Type B pancreatic cell (in vitro differentiated cells): ENCODE measurements at places on chromosomes 11 and 22.
A peak's percentile ranks its signal among the peaks of the same experiment; 100 is the strongest.

DNA sequence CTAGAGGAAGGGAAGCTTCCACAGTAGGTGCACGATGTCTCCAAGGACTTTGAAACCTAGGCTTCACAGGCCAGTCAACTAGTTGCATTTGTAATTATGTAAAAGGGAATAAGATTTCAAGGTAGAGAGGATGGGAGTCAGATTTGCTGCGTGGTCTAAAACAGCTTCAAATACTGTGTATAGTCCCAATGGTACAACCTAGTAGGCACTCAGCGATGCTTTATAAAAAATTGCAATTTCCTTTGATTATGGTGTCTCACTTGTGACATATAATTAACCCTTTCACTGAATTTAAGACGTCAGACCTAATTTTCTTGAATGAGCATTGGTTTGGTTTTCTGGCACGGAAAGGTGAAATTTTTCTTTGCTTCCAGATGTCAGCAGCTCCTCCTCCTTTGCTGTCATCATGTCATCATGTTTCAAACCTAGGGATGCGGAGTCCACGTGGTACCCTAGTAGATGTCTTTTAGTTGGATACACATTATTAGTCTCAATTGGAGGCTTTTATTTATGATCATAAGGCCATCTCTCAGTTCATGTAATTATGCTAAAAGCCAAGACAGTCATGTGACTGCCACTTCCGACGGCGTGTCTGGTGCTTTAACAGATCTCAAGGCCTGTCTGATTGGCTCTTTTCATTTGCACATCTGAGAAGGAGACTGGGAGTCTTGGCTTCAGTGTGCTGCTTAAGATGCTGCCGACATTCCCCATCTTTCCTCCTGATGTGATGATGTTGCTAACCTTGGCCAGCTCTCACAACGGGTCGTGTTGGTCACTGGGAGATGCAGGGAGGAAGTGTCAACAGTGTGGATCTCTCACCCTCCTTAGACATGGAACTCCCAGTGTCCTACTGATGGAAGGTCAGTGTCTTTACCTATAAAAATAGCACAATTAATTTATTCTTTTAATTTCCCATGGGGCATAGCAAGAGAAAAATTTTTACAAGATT is 134.0 kb downstream of the HIPK3 start:
- no peak for DNase-seq

DNA sequence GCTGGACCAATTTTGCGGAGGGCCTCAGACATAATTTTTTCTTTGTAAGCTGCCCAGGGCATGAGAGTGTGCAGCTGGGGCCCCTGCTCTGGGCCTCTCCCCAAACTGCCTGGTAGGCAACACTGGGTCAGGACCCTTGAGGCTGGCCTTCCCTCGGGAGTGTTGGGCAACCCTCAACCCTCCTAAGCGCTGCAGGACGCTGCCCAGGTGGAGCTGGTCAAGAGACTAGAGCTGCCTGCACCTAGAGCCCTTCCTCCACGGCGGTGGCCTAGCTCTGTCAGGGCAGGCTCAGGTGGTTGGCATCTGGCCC is 505 bp upstream of the TMEM132A start:
- no peak for DNase-seq

- no peak for DNase-seq
Measured at GRCh38 chr11:9037963-9038362, 34.2 kb upstream of the NRIP3 start.

- no peak for DNase-seq
Measured at GRCh38 chr11:4887591-4887990, 5.9 kb downstream of the OR51T1 start.

DNA sequence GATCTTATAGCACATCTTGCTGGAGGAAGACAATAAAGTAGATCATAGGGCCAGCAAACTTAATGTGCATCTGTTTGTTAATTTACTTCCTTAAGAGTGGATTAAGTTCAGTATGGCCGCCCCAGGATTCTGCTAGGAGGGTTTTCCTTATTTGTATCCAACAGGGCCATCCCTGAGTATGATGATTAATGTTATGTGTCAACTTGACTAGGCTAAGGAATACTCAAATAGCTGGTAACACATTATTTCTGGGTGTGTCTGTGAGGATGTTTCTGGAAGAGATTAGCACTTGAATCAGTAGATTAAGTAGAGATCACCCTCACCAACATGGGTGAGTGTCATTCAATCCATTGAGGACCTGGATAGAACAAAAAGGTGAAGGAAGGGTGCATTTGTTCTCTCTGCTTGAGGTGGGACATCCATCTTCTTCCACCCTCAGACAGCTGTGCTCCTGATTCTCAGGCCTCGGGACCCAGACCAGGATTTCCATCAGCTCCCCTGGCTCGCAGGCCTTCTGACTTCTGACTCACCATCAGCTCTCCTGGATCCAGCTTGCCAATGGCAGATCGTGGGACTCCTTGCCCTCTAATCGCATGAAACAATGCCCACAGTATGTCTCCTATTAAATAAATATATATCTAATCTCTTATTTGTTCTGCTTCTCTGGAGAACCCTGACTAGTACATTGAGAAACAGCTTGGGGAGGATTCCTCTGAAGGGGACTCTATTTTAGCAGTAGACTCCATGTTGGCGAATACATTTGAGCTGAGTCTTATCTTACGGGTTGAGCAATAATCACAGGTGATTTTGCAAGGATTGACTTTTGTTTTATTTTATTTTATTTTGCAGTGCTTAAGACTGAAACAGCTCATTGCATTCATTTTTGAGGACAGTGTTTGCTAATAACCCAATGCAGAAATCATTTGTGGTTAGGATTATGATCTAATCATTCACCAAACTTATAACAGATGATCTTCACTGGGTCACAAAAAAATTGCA is 9.0 kb upstream of the ZBTB44 start:
- DNase-seq = no peak

- no peak for DNase-seq
Measured at GRCh38 chr11:34731603-34732002, 110.7 kb downstream of the EHF start.

- DNase-seq = peak; percentile 91
Measured at GRCh38 chr11:118956094-118956846, at the start of gene UPK2. Gene UPK2 (plus strand): TSS chr11:118956298. CDS start chr11:118956351, 53 bp downstream.

GRCh38 chr22:41939981-41940831 is 6.7 kb downstream of the CENPM start:
- no peak for DNase-seq

- DNase-seq = no peak
Measured at GRCh38 chr11:9176136-9176535, 84.7 kb upstream of the SCUBE2 start.

DNA sequence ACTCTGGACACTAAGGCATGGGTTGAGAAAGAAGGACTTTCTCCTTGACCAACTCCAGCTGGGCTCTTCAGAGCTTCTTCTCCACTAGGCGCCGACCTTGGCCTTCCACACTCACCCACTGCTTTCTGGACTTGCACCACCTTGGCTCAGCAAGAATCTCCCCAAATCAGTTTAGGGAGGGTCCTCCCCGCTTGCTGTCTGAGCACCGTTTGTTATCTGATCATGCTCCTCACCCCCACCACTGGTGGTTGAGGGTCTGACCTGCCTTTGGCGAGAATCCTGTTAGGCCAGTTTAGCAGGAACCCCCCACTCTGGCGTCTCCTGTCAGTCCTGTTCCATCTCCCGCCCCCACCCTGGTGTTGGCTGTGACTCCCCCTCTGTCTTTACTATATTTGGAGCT is 10.4 kb downstream of the APOL2 start:
- no peak for DNase-seq

GRCh38 chr11:24298146-24298545 is 198.7 kb upstream of the LUZP2 start:
- DNase-seq = no peak

GRCh38 chr11:112156956-112157766 is 6.7 kb downstream of the IL18 start:
- DNase-seq = no peak

DNA sequence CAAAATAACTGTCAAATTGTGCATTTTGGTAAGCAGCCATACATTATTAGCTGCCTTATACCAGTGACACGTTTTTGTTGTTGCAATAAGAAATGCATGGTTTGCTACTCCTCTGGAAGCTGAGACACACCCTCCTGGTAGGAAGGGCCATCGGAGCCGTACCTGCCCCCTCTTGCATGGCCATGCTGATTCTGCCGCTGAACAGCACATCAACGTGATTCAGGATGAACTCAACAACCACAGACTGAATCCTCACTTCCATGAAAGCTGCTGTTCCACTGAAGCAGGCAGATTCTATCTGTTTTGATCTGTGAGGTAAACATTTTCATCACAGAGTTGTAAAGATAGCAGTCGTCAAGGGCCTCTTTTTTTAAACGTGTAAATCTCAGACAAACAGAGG is 38.6 kb upstream of the TP53AIP1 start:
- no peak for DNase-seq

DNA sequence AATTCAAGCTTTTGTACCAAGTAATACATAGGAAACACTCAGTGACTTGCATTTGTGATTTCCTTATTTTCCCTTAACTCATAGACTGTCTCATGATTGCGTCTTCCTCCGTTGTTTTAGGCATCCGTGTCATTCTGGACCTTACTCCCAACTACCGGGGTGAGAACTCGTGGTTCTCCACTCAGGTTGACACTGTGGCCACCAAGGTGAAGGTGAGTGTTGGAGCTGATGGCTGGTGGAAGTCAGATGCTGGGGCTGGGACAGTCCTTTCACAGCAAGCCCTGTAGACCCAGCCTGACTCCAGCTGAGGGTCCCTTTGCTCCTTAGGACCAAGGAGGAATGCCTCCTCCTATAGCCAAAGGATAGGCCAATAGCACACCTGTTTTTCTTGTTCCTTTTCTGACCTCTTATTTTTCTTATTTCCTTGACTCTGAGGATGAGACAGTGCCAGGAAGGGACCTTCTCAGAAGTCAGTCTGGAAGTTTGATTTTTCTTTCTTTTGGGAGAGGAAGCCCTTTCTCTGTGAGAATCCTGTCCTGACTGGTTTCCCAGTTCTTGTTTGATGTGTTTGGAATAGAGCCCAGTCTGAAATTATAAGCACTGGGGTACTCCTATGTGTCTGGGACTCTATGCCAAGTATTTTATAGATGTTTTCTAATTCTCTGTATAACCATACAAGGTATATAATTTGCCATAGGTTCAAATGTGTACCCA is 2.2 kb downstream of the SLC3A2 start:
- no peak for DNase-seq

- DNase-seq = no peak
Measured at GRCh38 chr11:68541991-68542390, 81.4 kb downstream of the PPP6R3 start.

- peak; percentile 40 for DNase-seq
Measured at GRCh38 chr22:48885919-48886305, 941.8 kb downstream of the BRD1 start.

GRCh38 chr22:26781596-26781995 is 124.2 kb downstream of the MIAT start:
- no peak for DNase-seq

DNA sequence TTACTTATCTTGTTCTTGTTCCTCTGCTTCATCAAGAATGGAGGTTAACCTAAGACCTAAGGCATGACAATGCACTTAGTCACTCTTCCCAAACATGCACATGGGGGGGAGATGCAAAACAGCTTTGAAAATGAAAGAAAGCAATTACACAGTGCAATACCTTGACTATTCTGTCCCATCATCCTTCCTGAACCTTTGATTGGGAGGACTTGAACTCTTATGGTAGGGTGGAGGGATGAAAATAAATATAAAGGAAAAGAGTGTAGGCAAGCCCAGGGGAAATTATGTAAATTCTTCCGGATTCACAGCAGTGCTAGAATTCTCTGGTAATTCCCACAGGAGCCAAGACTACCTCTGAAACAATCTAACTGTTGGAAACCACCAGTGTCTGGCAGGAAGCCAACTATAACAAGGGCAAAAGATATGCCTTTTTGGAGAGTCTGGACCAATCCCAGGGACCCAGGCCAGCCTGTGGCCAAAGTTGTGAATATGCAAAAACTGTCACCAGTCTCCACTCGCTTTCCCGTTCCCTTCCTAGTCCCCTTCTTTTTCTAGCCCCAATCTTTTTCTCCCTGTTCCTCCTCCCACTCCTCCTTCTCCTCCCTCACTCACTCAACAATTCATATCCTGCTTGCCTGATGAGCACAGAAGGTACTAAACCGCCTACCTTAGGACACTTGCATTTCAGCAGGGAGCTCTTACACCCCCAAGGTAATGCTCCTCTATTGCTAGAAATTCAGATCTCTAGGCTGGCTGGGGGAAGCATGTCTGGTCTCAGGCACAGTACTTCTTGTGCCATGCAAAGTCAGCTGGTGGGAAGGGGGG is 2.5 kb upstream of the RCN1 start:
- DNase-seq = no peak

GRCh38 chr11:127625402-127625801 is 624.8 kb upstream of the KIRREL3 start:
- no peak for DNase-seq

DNA sequence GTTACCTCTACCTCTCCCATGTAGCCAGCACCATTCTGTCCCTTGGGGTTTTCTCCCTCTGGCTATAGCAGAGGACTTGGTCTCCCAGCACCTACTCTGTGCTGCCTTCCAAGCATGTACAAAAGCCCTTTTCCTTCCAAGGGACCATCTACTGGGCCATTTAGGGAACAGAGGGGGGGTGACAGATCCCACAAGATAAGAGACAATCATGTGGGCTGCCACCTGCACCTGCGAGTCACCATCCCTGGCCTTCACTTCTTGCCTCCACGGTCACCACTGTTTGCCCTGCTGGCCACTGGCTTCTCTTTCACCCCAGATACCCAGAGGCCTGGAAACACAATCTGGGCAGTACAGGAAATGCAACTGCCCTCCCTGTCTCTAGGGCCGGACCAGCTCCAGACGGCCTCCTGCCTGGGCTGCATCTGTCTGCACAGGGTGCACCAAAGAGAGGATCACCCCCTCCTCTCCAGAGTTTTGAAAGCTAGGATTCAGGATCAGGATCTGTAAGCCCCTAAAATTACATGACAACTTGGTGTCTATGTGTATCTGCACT is 160.8 kb upstream of the NECTIN1 start:
- DNase-seq = no peak

GRCh38 chr11:85848006-85848405 is 7.2 kb upstream of the CCDC83 start:
- no peak for DNase-seq

GRCh38 chr11:20162824-20163782 is 2.8 kb upstream of the DBX1 start:
- no peak for DNase-seq

DNA sequence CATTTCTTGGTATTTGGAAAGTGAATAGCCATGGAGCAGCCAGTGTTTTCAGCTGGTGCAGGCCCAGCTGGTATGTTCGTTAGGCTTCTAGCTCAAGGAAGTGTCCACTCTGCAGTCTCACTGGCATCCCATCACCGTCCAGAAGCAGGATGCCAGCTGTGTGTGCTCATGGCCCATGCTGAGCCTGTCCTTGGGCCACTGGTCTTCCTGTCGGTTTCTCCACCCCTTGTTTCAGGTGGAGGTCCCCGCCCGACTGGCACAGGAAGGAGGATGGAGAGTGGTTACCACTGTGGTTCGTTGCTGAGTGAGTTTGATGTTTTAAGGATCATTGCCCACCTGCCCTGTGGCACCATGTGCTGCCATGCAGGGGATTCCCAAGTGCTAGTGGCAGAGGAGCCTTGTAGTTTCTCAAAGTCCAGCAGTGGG is 63.7 kb downstream of the MED15 start:
- no peak for DNase-seq

DNA sequence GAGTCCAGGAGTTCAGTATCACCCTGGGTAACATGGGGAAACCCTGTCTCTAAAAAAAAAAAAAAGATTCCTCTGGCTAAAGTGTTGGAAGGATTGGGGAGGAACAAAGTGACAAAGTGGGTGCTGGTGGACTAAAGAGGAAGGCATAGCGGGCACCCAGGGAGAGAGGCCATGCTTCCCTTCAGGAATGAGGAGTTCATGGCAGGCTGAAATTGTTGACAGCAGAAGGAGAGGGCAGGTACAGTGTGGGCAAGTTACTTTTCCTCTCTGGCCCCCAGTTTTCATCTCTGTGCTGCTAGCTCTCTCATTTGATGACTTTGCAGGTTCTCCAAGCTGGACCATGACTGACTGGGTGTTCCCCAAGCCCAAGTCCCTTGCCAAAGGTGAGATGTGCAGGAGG is 4.4 kb upstream of the SYT13 start:
- no peak for DNase-seq
